ENCODE measurements at places on chromosomes 2 and 18.

- DNase-seq: peak; percentile 50
Measured at GRCh38 chr2:64327510-64328414, 126.2 kb upstream of the LGALSL start.

- DNase-seq: no peak
Measured at GRCh38 chr2:184780944-184781343, 182.6 kb downstream of the ZNF804A start.

DNA sequence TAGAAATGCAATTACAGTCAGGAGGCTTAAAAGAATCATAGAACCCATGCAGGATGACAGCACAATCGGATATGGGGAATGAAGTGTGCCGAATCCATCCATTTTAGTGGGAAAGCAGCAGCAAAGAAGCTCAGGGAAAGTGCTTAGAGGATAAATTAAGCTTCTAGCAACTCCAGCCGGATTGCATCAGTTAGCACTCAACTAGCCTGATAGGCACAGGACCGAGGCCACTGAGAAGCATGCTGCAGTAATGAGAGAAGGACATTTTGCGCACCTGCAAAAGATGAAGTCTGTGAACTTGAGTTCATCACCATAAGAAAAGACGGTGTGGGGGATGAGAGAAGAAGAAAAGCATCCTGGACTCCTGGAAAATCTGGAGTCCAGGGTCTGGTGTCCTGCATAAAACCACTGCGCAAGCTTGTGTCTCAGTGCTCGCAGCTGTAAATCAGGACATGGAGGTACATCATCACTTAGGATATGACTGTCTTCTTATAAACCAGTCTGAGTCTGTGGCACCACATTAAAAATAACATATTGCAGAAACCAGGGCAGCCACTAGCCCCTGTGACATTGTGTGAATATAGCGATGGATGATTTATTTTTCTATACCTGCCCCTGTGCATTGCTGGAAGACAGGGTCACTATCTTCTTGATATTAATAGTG lies 665.5 kb upstream of the SOX11 start:
- DNase-seq: no peak

DNA sequence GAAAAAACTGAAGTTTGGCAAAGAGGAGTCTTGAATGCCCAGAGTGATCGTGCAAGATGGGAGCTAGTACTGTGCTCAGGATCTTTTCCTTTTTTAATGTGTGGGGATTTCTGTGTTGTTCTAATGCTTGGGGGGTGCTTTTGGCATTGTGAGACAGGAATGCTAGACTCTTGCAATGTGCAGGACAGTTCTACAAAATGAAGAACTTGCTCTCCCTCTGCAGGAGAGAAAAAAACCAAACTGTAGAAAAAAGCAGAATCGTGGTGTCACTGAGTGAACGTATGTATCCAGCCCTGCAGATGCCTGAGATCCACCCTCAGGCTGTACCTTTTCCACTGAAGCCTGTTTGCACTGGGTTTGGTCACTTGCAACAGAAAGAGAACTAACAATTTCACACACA lies 12.1 kb upstream of the TTC39C start:
- DNase-seq: no peak

- peak; percentile 50 for DNase-seq
Measured at GRCh38 chr18:48806551-48807261, 144.1 kb downstream of the SMAD7 start.

DNA sequence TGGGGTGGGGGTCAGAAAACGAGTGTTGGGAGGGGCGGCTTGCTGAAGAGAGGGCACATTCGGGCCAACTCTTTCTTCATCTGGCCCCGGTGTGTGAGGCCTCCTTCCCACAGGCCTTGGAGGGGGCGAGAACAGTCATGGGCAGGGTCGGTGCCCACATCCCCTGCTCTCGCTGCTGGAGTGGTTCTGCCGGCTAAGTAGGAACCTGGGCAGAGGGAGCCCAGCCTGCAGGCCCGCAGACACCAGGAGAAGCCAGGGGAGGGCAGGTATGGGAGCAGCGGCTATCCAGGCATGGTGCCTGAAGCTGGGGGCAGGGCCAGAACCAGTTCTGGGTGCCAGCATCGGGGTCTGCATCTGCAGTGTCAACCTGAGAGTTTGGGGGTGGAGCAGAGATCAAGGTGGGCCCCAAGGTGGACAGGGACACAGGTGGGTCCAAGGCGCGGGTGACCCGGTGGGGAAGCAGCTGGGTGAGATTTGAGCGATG lies 46.6 kb upstream of the HPCAL1 start:
- DNase-seq: no peak

DNA sequence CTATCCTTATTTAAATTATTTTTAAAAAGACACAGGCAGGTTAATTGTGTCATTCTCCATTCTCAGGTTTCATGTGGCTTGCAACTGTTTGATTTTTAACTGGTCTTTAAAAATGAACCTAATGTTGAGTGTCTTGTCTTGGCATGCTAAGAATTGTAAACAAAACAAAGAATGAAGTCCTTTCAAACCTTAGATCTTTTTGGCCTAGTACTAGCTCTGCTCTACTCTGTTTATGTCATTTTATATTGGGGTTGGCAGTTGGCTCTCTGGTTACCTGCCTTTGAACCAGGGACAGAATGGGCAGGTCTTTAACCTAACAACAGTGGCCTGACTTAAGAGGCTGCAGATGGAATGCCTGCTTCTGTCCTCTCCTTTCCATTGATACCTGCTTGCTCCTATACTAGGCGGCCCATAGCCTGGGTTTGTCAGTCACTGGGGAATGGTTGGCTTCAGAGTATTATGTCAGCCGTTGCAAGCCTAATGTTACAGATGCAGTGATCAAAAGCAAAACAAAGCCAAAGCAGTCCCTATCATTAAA lies 85.5 kb downstream of the MTA3 start:
- DNase-seq: no peak

DNA sequence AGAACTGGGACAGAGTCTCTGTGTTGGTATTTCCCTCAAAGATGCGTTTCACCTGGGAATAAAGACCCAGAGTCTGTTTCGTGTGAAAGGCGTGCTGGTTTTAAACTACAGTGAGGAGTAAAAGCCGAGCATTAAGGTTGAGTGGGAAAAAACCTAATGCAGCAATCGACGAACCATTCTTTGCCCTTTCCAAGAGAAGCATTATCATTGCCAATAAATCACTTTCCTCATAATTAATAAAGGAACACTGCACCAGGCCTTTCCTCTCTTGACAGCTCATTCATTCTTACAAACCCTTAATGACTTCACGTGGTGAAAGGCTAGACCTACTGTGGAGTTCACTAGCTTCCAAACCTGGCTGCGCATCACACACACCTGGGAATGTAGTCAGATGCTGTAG lies 896 bp upstream of the SLC8A1 start:
- no peak for DNase-seq

DNA sequence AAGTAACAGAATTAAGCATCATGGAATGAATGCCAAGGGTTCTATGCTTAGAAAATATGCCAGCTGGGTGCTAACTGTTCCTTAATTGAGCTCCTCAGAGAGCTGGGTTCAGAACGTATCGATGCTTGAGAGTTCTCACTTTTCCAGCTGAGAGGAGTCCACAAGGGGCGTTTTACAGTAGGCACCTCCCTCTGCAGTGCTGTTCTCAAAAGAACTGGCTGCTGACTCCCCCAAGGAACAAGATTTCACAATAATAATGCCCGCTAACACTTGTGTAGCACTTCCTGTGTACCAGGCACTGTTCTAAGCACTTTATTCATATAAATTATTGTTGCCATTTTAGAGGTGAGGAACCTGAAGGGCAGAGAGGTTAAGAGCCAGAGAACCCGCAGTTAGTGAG lies 18.1 kb upstream of the TMEM237 start:
- no peak for DNase-seq

- no peak for DNase-seq
Measured at GRCh38 chr2:158692372-158693103, 102.6 kb upstream of the DAPL1 start.

GRCh38 chr2:54444503-54444902 lies 11.6 kb upstream of the SPTBN1 start:
- no peak for DNase-seq

DNA sequence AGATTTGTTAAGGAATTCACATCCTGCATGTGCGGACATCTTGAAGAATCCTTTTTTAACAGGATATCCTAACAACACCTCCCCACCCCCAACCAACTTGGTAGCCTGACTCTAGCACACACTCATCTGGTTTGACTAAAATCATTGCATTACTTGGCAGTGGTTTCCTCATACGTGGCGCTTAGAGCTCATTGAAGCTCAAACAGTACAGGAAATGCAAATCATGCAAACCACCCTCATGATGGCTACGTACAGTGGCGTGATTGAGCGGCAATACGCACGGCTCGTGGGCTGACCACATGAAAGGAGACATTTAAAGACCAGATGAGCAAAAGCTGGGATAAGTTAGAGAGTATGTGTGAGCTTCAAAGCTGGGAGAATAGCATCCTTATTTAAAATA lies 336.2 kb downstream of the ZEB2 start:
- peak; percentile 79 for DNase-seq

- no peak for DNase-seq
Measured at GRCh38 chr18:54675076-54675475, 84.0 kb downstream of the DYNAP start.

- no peak for DNase-seq
Measured at GRCh38 chr2:134148843-134149472, 104.9 kb upstream of the MGAT5 start.

- DNase-seq: no peak
Measured at GRCh38 chr2:99691926-99692325, 202.1 kb upstream of the REV1 start.

DNA sequence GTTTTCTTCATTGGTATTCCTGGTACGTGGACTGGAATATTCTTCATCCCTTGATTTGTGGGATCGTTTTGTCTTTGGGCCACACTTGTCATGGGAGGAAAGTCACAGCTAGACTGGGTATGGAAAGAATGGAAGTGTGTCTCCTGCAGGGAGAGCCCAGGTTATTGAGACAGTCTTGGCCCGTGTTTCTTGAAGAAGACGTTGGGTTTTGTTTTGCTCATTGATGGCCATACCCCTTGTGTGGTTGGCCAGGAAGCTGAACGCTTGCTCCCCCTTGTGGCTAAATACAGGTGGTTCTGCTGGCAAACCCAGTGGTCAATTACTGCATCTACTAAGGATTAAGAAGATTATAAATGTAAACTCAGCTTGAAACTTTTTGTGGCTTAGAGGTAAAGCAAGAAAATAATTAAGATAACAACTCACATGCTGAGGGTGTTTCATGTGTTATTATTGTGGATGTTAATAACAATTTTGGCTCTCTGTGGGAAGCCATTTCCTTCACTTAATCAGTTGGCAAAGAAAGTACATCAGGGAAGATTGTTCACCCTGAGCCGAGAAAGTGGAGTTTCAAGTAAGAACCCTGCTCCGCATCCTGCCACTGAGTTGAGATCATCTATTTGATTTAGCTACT lies 91.8 kb downstream of the NEDD4L start:
- DNase-seq: peak; percentile 57

DNA sequence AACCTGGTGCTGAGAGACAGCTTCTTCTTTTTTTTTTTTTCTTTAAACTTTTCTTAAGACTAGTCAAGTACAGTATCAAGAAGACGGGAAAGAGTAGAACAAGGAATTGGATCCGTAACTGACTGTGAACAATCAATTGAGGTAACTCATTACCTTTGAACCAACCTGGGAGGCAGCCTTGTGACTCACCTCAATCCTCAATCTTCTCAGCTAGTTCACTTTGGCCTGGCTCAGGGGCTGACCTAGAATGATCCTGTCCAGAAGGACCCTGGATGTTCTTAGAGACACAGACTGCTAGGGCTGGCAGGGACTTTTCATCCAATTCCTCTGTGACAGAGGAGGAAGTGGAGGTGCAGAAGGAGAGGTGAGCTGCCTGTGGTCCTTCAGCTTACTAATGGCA lies 1.5 kb upstream of the LTBP1 start:
- no peak for DNase-seq

- DNase-seq: no peak
Measured at GRCh38 chr18:58272779-58273435, 228.9 kb downstream of the NEDD4L start.

Data from activated CD4-positive, alpha-beta T cell treated with anti-CD3 and anti-CD28 coated beads, Interleukin-2, amount 10 ng/mL, durations not matched to agents 7 days and 5 days (primary cell).